ENCODE measurements at places on chromosomes 3 and 15.

GRCh38 chr15:55737373-55737772 lies 5.6 kb downstream of the PRTG start:
- DNase-seq: no peak

GRCh38 chr3:48694610-48695392 lies 9.1 kb upstream of the NCKIPSD start:
- DNase-seq: no peak

GRCh38 chr3:47409284-47409683 lies 28.5 kb downstream of the PTPN23 start:
- no peak for DNase-seq

- peak; percentile 52 for DNase-seq
Measured at GRCh38 chr3:146469150-146470017, at the start of gene PLSCR2. TSS of gene PLSCR2 (minus strand) at chr3:146469561. CDS start at chr3:146459904, 9,657 bp downstream.

GRCh38 chr3:123326531-123326930 lies 122.4 kb downstream of the ADCY5 start:
- DNase-seq: no peak

DNA sequence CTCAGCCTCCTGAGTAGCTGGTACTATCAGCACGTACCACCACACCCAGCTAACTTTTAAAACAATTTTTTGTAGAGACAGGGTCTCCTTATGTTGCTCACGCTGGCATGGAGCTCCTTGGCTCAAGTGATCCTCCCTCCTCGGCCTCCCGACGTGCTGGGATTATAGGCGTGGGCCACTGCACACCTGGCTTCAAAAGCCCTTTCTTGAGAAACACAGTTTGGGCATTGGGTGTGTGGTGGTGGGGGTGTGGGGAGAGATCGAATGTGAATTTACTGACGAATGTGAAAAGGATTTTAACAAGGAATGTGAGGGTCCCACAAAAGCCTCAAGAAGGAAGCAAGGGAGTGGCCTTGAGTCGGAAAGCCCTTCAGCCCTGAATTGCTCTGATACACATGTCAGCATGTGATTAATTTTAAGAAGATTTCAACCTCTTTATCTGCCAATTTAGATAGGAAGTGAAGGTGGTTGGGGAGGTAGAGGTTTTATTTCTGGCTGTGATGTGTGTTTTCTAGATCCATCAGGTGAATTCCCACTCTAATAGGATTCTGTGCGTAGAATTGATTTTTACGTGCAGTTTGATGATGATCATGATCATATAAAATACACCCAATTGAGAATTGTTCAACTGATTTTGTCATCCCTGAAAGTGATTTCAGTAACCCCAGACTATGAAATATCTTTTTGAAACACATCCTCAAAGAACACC lies 1.1 kb downstream of the CCR4 start:
- DNase-seq: no peak

GRCh38 chr3:105821433-105821832 lies 47.4 kb downstream of the CBLB start:
- DNase-seq: no peak

- DNase-seq: no peak
Measured at GRCh38 chr3:181623924-181624694, 87.6 kb upstream of the SOX2 start.

DNA sequence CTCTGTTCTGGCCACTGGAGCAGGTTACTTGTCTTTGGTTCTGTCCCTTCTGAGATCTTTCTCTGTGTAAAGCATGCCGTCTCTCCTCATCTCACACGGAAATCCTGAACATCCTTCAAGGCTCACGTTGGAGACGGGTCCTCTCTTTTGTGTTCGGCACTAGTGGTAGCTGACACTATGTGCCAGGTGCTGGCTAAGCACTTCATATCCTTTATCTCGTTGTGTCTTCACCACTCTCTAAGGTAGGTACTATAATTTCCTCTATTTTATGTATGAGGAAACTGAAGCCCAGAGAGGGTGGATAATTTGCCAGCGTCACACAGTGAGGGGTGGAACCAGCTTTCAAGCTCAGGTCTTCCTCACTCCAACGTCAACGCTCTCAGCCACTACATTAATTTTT lies 1.2 kb downstream of the IFT122 start:
- no peak for DNase-seq

DNA sequence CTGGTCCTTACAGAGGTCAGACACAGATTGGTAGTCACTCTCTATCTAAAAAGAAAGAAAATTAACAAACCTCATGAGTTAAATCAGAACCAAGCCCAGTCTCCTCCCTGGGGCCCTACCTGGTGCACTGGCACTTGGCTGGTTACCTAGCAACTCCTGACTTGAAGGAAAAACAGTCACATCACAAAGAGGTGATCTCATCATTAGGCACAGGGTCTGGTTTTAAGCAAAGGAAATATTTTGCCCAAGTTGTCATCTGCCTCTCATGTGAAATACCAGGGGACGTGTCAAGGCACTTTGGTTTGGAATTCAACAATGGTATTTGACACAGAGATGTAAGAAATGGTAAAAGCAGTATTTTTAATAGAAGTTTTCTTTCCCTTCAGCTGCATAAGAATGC lies 47.7 kb upstream of the FMN1 start:
- DNase-seq: no peak

DNA sequence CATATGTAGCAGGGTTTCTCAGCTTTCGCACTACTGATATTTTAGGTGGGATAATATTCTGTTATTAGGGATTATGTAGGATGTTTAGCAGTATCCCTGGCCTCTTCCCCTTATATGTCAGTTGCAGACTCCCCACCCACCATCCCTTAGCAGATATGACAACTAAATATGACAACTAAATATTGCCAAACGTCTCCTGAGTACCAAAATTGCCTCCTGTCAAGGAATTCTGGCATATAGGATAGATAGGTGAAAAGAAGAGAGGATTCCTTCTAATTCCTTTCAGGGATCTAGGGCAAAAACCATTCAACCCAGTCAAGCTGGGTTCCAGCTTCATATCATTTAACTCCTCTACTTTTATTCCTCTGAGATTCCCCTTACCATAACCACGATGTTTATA lies 759.8 kb downstream of the AGBL1 start:
- no peak for DNase-seq

GRCh38 chr15:60301024-60301423 lies 96.8 kb downstream of the ANXA2 start:
- DNase-seq: no peak

- DNase-seq: no peak
Measured at GRCh38 chr3:50213373-50213772, 8.3 kb downstream of the SLC38A3 start.

DNA sequence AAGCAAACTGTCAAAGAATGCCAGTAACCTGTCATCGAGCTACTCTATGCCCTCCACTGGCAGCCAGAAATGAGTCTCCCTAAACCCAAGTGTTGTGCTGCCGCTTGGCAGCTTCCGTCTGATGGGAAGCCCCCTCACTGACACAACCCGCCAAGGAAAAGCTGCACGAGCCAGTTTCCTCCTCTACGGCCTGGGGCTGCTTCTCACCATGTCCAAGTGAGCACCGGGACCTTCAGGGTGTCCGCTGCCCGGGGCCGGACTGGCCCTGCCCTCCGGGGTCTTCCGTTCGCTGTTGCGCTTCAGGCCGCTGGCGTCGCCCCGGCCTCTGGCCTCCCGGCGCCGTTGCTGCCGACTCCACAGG lies 490 bp downstream of the TOMM70 start:
- peak; percentile 16 for DNase-seq

DNA sequence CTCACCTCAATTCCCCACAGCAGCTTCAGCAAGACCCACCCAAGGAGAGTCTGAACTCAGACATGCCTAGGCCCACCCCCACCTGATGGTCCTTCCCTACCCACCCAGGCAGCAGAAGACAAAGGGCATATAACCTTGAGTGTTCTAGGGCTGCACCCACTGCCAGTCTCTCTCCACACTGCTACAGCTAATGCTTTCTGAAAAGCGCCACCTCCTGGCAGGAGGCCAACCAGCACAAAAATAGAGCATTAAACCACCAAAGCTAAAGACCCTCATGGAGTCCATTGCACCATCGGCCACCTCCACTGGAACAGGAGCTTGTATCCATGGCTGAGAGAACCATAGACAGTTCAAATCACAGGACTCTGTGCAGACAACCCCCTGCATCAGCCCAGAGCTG lies 11.3 kb upstream of the RPL39L start:
- peak; percentile 59 for DNase-seq

DNA sequence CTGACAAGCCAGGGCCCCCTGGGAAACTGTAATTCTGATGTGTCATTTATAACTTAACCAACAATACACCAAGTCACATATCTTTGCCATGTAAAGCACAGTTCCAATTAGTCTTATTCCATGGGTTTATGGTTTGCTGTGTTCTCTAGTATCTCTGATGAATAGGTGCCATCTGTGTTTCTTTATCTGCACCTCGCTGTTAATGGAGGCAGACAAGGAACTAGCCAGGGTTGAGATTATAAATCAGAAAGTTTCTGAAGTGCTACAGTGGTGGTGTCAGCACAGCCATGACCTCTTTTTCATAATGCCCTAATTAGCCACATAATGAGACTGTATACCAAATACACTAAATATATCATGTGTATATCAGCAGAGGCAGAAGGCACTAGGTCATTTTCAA lies 866.4 kb downstream of the PLOD2 start:
- no peak for DNase-seq

- DNase-seq: no peak
Measured at GRCh38 chr3:49673121-49673714, 933 bp upstream of the APEH start.

Measured in activated T-cell treated with anti-CD3 and anti-CD28 coated beads for 1 hour (primary cell).